ENCODE measurements at places on chromosomes 4 and X.
A peak's percentile ranks its signal among the peaks of the same experiment; 100 is the strongest.

DNA sequence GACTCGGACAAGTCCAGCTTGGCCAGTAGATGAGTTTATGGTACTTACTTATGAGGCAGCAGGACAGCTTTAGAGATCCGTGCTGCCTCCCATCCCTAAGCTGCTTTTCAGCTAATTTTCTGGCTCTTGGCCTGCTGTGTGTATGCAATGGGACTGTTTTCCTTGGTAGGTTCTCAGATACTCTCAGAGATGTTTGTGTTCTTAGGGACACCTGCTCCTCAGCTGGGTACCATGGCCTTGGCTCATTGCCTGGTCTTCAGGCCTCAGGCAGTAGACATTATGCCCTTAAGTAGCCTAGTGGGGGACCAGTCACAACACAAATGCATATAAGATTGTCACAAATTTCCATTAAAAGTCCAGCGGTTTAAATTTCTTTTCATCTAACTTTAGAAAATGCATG lies 688.0 kb downstream of the PCDH7 start:
- no peak for DNase-seq

DNA sequence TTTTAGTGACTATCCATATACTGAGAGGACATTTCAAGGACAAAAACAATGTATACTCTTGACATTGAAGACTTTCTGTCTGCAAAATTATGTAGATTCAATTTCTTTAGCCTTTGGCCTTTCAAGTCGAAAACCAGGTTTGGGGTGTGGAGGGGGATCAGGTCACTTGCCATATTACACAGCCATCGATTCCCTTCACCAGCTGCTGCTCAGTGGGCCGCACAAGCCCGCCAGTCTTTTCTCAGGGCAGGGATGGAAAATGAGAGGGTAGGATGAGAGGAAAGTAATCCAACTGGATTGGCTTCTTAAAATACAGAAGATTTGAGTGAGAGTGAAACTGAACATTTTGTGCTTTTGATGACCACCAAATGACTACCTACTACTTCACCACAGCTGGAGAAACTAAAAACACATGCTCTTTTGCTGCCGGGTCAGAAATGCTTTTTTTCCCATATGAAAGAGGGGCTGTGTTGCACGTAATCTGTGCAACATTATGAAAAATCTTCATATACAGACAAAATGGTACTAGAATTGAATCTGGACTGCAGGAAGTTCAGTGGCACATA lies 51.4 kb downstream of the FHL1 start:
- DNase-seq = no peak

DNA sequence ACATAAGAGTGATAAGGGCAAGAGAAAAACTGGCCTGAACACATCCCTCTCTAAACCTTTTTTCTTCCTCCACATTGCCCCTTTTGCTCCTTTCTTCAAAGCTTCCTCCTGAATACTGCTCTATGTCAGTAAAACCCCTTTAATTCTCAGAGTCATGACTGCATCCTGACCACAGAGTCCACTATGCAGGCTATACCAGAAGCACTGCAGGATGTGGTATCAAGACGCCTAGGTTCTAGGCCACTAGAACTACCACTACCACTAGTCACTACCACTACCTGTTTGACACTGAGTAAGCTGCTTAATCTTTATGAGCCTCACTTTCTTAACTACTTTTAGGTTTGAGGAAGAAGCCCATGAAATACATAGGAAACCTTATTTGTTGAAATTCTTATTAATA lies 38.7 kb downstream of the ARHGEF9 start:
- DNase-seq = no peak

GRCh38 chr4:139777757-139778156 lies 112.1 kb downstream of the MGST2 start:
- no peak for DNase-seq

DNA sequence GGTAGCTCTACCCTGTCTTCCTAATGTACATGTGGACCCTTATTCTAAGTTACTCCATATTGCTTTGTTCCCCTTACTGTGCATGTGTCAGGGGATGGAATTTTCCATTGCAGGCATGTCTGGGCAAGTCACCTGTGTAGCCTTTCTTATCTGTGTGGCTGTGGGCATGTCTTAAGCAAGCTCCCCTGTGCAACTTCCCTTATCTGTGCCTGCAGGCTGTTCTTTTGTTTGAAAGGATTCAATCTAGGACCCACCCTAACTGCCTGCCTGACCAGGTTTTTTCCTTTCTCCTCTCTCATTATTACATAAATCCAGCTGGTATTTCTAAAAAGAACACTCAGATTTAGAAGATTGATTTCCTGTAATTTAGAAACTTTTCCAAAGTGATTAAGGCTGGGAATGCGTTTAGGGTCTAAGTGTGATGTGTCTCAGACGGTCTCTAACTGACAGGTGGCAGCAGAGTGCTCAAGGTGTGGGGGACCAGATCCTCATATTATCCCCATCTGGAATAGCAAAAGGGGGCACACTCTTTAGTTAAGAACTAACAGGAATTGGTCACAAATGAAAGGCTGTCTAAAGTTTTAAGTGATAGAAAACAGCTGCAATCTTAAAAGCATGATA lies 198.9 kb upstream of the PPP1R2C start:
- no peak for DNase-seq

DNA sequence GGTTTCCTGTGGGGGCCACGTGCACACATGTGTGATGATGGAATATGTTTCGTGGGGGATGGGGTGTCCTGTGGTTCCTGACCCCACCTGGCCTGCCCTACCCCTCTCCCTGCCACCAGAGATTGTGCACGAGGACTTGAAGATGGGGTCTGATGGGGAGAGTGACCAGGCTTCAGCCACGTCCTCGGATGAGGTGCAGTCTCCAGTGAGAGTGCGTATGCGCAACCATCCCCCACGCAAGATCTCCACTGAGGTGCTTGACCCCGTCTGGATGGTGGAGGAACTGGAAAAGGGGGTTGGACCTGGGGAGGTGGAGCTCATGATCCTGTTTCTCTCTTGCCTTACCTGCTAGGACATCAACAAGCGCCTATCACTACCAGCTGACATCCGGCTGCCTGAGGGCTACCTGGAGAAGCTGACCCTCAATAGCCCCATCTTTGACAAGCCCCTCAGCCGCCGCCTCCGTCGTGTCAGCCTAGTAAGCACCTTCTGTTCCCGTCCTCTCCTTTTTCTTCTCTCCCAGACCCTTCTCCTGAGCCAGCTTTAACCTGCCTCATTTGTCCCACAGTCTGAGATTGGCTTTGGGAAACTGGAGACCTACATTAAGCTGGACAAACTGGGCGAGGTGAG lies 5.9 kb downstream of the CDK16 start:
- DNase-seq = no peak

- DNase-seq = no peak
Measured at GRCh38 chrX:50180073-50180940, 20.5 kb downstream of the AKAP4 start.

DNA sequence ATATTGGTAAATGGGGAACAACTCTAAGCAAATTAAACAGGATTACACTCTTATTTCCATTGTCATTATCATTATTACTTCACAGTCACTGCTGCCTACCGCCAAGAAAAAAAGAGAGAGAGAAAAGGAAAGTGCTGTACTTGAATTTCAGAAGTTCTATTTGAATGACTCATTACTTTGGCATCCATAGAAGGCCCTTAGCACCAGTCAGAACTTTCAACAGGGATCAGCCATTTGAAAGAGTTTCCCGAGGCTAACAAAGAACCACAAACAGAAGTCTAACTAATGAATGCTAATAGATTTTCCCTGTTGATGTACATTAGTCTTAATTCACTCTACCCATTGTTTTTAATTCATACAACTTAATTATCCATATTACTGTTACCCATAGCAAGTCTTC lies 116.3 kb downstream of the SHROOM4 start:
- no peak for DNase-seq

GRCh38 chr4:88526221-88526815 lies 2.7 kb upstream of the PYURF start:
- DNase-seq = no peak

DNA sequence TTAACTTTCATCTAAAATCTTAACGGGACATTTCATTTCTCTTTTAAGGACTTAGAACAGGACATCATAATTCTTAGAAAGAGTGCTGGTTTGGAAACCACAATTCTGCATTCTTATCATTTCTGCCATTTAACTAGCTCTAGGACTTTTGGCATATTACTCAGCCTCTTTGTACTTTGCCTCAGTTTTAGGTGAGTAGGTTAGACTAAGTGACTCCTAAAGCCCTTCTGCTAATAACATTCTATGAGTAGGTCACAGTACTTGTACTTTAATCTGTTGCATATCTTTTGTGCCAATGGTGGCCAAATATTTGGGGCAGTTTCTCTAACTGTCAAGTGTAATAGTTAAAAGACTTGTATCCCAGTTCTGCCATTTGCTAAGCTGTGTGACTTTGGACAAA lies 115.4 kb upstream of the NUDT6 start:
- DNase-seq = no peak

DNA sequence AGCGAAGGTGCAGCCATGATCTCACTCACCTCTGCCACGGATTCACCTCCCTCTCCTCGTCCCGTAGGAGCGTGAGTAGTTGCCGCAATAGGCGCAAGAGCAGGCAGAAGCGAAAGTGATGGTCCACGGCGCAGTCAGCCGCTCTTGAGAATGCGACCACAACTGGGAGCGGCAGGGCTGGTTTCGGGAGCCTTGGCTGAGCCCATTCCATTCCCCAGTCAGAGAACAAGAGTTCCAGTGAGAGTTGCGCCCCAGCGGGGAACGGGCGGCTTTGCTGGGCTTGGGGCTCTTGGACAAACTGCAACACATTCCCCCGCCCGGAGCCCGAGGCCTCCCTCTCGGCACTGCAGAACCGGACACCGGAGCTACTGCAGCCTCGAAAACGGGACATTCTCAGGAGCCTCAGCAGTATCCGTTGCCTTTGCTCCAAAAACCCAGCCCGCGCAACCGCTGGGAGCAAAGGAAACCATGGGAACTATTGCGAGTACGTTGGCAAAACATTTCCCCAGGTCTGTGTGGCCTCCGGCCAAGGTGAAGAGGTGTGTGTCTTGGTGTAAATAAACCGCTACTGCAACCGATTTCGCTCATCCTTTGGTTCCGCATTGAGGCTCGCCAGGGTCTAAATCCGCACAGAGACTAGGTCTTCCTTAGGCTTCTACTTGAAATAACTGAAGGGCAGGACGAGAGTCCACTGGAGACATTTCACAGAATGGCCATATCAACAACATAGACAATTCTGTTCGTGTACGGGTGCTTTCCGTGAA lies 5.7 kb upstream of the ZBTB33 start:
- DNase-seq = peak; percentile 36

DNA sequence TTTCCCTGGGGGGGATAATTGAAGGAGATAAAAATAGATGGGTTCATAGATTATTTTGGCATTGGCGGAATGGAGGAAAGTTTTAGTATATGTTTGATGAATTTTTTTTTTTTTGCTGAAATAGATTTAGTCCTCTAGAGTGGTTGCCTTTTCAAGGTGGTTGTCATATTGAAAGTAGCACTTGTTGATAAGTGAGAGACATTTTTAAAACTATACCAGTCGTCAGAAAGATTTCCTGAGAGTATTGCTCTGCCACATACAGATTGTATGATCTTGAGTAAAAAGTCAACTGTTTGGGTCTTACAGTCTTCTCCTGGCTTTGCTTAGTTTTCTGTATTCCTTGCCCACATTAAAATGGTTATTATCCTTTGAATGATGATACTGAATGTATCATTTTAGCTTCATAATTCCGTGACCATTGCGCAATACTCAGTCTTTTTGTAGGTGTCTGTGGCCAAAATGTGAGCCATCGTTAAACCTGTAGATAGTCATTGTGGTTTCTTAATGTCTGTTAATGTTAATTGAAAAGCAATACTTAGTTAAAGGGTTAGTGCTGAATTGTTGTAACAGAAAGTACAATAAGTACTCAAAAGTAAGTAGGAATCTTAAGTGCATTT lies 7.1 kb downstream of the SMARCAD1 start:
- no peak for DNase-seq

DNA sequence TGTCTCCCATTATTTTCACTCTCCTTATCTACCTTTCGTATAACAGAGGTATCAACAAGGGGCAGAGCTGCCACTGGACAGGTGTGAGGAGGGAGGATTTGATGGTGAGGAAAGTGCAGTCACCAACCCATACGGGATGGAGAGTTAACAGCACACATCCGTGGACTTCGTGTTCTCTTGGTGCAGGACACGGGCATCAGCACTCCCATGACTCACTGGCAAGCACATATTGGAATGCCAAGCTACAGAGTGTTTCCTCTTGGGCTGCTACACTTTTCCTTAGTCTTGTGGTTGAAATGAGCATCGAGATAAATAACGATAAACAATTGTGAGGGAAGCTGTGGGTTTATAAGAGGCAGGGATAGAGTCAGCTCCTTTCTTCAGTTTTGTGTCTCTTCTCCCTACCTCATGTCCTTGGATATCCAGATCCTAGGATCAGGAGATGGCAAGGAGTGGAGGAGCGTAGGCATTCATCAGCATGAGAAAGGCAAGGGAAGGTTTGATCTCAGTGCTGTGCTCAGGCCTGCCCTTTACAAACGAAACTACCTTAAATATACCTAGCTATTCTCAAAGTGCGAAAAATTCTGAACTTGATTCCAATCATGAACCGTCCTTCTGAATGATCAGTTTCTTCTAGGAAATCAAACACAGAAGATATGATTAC lies 96.3 kb downstream of the ZNF827 start:
- DNase-seq = peak; percentile 15

- DNase-seq = no peak
Measured at GRCh38 chr4:184666670-184667069, 17.1 kb downstream of the PRIMPOL start.

- no peak for DNase-seq
Measured at GRCh38 chr4:113905301-113905700, 74.1 kb downstream of the ARSJ start.

- no peak for DNase-seq
Measured at GRCh38 chr4:109206620-109207019, 95.8 kb downstream of the COL25A1 start.

- no peak for DNase-seq
Measured at GRCh38 chr4:140138428-140138827, 15.6 kb downstream of the MAML3 start.

- no peak for DNase-seq
Measured at GRCh38 chrX:39828971-39829370, 268.8 kb downstream of the BCOR start.

DNA sequence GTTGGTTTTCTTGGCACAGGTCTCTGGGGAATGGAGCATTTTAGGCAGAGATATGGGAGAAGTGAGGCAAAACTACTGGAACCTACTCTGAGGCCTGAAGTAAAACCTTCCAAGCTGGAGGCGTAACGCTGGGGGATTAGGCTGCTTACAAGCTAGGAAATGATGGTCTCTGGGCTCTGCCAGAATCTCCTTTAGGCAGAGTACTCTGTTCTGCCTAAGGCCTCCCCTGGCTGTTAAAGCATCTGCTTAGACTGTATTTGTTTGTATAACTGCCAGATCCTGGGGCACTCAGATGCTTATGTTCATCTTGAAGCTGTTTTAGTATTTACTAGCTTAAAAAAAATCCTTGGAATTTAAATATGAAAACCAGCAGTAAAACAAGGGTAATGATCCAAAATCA lies 822.2 kb downstream of the RPA4 start:
- DNase-seq = no peak

GRCh38 chr4:139692309-139693012 lies 26.8 kb downstream of the MGST2 start:
- DNase-seq = no peak

GRCh38 chr4:159042097-159042605 lies 60.7 kb upstream of the RAPGEF2 start:
- DNase-seq = no peak
